GM12892 (cell line): ENCODE measurements at places on chromosomes 1 and 21.

GRCh38 chr1:14442669-14443068 lies 155.8 kb upstream of the KAZN start:
- no peak for DNase-seq

DNA sequence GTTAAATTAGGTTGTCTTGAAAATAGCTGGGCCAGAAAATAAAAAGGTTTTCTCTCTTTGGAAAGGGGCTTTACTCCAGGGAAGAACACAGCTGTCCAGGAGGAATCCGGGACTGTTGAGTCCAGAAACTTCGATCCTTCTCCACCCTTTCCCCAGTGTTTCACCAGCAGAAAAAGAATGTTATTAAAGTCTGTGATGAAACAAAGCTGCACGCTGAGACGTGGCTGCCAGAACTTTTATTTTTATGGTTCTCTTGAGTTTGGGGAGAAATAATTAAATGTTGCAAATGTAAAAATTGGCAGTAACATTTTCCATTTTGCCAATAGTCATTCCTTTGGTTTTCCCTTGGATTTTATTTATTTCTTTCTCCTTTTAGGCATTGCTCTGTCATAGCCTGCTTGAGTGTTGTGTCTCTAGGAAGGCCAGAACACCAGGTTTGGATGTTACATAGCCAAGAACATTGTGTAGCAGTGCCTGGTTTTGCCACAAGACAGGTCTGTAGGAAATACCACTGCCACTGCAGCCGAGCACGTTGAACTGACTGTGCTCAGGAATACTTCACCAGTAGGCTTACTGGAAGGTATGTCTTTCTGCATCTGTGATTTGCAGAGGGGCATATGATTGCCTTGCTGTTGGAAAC lies 87.4 kb downstream of the ROR1 start:
- no peak for DNase-seq

- DNase-seq = no peak
These were observed 59.7 kb downstream of the LMO4 start for GRCh38 chr1:87388411-87388810.

GRCh38 chr21:29302359-29302875 lies 3.7 kb downstream of the BACH1 start:
- DNase-seq = no peak

- no peak for DNase-seq
These were observed 20.1 kb upstream of the DISP3 start for GRCh38 chr1:11458811-11459275.

DNA sequence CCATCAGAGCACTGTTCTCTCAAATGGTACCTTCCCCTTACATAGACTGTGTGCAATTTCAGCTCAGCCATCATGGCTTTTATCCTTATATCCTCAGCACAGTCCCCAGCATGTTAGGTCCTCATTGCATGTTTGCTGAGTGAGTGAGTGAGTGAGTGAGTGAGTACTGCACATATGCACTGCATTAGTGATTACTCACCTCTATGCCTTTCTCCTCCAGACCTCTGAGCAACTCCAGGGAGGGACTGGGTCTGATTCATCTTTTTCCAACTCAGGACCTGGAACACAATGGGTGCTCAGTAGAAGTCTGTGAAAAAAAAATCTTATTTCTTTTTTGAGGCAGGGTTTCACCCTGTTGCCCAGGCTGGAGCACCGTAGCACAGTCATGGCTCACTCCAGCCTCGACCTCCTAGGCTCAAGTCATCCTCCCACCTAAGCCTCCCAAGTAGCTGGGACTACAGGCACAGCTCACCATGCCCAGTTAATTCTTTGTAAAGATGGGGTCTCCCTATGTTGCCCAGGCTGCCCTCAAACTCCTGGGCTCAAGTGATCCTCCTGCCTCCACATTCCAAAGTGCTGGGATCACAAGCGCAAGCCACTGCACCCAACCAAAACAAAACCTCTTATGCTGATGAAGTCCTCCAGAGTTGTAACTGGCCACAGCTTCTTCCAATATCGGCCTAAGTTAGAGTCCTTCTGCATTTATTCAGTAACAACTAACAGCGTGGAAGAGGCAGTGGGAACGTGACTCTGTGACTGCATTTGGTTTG lies 23.7 kb downstream of the RNU5D-1 start:
- DNase-seq = no peak

- DNase-seq = no peak
These were observed 84.8 kb upstream of the MAP1LC3C start for GRCh38 chr1:242083742-242084141.

GRCh38 chr1:221292652-221293051 lies 413.4 kb downstream of the HLX start:
- no peak for DNase-seq

DNA sequence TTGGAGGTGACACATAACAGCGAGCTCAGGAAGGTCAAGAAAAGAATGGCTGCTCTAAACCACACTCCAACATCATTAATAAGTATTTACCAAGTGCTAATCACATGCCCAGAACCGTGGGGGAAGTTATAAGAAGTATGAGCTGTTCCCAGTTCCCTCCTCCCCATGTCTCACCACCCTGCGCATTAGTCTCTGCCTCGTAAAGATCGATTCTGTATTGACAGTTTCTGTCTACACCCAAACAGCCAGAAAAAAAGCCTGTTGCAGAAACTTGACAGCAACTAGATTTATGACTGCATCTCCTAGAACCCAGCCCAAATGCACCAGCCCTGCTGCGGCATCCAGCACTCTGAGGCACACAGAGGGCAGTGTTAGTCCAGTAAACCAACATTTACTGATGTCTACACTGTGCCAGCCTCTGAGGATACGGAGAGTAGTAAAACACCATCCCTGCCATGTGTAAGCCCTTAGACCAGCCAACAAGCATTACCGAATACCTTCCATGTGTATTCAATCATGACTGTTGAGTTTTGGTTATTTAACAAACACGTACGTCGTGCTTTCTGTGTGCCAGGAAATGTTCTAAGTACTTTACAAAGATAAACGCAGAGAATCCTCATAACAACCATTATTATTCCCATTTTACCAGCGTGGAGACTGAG lies 63.6 kb upstream of the ZBTB40 start:
- DNase-seq = no peak

- no peak for DNase-seq
These were observed 140.3 kb downstream of the PLPP3 start for GRCh38 chr1:56438901-56439551.

DNA sequence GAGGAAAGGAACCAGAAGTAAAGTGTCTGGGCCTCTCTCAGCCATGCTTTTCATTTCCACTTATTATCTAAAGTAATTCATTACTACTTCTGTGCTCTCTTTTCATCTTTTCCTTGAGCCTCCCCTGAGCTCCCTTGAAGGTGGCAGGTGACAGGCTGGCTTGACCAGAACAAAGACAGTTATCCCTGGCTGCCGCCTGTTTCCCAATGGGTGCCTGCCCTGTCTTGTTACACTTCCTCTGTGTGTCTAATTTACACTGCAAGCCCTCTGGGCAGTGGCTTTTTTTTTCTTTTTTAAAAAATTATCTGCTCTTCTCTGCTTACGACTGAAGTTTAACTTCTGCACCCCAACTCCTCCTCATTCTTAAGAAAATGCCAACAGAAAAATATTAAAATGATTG lies 113.4 kb downstream of the NGF start:
- no peak for DNase-seq

GRCh38 chr1:246875041-246876026 lies 56.4 kb downstream of the AHCTF1 start:
- DNase-seq = no peak

DNA sequence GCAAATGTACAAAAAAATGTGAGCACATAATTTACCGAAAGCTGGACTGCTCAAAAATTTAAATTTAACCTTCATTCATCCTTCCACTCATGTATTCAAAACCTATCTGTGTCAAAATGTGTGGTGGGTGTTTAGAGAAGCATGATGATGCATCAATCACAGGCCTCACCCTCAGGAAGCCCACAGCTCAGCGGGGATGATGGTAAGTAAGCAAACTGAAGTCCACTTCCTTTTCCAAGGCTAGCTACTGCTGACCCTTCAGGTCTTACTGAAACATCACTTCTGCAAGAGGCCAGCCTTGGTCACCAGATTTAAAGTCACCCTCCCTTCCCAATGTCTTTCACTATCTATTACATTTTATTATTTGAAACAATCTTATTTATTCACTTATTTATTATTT lies 254.5 kb downstream of the DNM3 start:
- no peak for DNase-seq

- no peak for DNase-seq
These were observed 9.9 kb downstream of the AMPD2 start for GRCh38 chr1:109629372-109630030.

- no peak for DNase-seq
These were observed 150.2 kb downstream of the PRDM16 start for GRCh38 chr1:3219005-3219790.

DNA sequence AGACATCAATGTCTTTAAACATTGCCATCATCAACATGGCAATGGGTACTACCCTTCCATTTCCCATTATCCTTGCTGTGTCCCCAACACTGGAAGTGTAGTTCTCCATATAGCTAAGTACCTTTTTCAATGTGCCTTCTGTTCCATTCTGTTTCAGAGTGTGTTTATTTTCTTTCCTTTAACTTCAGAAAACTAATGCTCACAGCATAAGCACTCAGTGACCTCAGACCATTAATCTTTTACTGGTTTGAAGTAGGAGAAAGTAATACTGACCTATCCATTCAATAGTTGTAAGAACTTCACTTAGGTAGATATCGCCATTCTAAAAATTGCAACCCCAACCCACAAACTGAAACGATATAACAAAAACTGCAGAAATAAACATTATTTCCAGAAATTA lies 37.8 kb downstream of the KCNJ15 start:
- no peak for DNase-seq

DNA sequence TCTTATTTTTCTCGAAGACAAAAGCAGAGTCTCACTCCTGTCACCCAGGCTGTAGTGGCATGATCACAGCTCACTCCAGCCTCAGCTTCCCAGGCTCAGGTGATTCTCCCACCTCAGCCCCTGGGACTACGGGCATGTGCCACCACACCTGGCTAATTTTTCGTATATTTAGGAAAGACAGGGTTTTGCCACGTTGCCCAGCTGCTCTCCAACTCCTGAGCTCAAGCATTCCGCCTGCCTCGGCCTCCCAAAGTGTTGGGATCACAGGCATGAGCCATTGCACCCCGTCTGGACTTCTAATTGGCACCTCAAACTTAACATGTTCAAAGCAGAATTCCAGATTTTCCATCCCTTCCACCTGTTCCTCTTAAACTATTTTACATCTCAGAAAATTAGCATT lies 19.0 kb upstream of the LRRC8C start:
- no peak for DNase-seq

- no peak for DNase-seq
These were observed 2.5 kb upstream of the ATF6 start for GRCh38 chr1:161763522-161764098.

GRCh38 chr1:89261926-89262515 lies 10.6 kb downstream of the GBP5 start:
- DNase-seq = no peak

GRCh38 chr1:152909206-152909605 lies 860 bp downstream of the IVL start:
- no peak for DNase-seq

DNA sequence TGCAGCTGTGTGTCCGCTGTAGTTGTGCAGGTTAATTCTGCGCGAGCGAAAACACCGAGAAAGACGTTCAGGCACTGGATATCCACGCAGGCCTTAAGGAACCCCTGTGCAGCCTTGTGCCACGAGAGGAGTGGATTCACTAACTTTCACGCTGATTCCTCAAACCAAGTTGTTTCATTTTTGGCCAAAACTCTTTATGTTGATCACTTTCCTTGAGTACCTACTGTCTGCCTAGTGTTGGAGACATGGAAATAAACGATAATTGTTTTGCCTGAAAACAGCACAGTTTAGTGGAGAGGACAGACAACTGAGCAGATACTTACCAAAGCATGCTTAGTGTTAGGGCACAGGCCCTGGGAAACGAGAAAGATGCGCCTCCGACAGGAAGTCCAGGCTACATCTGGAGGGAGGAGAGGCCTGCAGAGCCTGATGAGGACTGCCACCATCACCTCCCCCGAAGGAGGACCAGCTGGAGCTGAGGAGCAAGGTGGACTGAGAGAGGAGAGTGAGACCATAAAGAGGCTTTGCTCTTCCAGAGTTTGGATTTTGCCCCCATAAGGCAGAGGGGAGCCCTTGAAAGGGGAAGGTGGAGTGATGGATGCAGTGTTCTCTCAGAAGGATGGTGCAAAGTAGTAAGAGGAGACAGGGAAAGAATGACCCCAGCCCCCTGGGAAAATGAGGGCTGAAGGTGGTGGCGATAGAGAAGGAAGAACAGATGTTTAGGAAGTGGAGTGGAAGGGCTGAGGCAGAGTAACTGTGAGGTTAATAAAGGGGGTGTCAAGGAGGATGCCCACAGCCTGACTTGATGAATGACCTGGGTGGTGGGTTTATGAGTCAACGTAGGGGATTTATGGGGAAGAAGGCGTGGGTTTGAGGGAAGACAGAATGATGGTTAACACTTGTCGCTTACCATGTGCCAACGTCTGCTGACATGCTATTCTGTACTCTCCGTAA lies 956 bp upstream of the SCAF4 start:
- no peak for DNase-seq

GRCh38 chr1:166884040-166884642 lies 8.1 kb upstream of the TADA1 start:
- DNase-seq = peak; percentile 41

DNA sequence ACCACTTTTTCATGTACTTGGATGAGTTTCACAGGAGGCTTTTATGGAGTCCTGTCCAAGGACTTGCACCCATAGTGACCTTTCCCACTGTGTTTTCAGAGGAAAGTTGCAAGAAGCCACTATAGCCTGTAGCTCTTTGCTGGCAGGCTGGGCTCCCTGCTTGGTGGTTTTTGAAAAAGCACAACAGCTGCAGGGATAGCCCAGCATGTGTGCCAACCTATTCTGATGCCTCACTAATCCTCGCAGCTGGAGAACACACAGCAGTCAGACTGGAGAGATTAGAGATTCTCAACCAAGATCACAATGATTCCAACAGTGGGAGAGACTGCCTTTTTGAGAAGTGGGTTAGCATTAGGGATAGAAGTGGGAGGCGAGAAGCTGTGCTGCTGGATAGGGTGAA lies 24.1 kb upstream of the ARHGEF11 start:
- DNase-seq = no peak

DNA sequence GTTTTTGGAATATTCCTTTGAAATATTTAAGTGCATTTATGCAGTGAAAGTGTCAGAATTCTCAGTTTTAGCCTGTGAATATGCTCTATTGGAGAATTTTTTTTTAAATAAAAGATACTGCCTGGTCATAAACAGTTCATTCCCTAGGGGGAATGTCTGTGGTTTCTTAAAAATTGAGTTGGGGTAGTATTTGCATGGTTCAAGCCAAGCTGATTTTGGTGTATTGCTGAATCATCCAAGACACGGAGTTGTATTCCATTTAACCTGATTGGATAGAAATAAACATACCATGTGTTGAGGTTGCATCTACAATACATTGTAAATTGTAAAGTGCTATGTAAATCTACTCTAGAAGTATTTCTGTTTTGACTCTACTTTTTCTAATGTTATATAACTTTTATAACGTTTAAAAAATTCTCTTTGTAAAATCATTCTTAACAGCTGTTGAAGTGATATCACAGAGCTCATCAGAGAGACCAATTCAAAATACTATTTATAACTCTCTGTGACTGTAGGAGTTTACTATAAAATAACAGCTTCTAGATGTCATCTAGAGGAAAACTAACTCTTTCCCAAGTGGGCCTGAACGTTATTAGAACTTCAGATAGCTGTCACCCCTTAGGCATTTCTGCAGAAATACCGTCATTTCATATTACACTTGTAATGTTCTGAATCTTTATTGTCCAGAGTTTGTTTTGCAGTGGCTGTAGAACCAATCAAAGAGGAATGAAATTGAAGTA lies 199.1 kb downstream of the USP25 start:
- DNase-seq = no peak

- no peak for DNase-seq
These were observed 7.4 kb downstream of the LHX9 start for GRCh38 chr1:197924516-197925123.

- peak; percentile 50 for DNase-seq
These were observed 3.9 kb upstream of the IFNLR1 start for GRCh38 chr1:24190983-24191461.
